NCI-H187 treated with DMSO at 0.1 percent for 48 hours (cell line): ENCODE measurements at places on chromosomes 6 and 20.

DNA sequence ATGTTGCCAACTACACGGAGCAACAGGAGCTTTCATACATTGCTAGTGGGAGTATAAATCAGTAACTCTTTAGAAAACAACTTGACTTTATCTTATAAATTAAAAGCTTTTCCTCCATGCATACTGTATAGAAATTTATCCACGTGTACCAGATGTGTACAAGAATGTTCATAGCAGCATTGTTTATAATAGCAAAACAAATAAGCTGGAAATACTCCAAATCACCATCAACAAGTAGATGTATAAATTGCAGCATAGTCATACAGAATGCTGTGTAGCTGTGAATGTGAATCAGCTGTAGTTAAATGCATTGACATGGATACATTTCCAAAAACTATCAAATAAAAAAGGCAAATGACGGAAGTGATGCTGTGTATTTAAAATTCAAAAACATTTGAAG, 6.0 kb downstream of the PSMF1 start:
- no peak for DNase-seq

GRCh38 chr6:105357165-105357564, 45.7 kb downstream of the PREP start:
- DNase-seq, result no peak

DNA sequence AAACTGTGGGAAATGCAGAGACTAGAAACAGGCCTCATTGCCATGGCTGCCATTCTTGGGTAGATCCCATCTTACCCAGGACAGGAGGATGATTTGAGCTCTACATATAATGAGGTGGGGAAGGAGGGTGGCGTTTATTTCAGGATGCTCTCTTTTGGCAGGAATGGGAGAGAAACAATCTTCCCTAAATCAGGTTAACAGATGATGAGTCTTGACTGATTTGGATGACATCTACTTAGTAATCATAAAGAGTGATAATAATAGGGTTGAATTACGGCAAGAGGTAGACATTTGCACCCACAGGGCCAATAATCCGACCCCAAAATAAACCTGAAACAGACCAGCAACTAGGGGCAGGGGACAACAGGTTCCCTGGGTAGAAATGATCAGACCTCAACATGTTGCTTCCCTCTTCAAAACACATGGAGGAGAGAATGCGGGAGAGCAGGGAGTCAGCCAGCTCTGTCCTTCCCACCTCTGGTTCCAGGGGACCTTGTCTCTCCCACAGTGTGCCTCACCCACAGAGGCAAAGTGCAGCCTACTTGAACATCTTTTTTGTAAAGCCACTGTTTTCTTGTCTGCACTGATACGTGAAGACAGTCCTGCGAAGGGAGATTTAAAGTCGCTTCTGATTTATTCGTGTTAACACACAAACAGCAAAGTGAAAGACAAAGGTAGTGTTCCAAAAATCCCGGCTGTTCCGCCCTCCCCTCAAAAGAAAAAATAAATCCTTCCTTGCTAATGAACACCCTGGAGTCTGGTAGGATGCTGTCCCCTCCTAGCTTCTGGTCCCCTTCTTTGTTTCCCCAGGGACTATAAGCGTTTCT, 3.9 kb downstream of the FOXQ1 start:
- no peak for DNase-seq

DNA sequence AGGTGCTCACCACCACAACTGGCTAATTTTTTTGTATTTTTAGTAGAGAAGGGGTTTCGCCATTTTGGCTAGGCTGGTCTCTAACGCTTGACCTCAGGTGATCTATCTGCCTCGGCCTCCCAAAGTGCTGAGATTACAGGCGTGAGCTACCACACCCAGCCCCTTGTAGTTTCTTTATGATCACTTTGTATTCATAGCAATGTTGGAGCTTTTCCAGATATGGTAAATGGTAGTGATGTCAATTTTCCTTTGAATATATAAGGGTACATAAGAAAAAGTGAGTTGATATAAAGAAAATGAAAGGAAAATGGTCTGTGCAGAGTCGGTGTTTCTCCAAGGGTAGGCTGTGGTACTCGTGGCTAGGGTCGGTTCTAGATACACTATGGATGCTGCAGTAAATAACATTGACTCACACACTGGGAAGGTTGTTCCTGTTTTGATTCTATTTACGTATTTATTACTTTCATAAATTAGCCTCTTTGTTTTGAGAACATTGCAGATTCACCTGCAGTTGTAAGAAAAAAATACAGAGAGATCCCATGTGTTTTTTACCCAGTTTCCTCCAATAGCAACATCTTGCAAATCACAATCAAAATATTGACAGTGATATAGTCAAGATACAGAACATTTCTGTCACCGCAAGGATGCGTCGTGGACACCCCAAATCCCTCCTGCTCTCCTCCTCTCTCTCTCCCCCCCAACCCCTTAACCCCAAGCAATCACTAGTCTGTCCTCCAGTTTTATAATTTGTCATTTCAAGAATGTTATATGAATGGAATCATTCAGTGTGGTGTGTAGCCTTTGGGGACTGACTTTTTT, 2.5 kb downstream of the ZNF831 start:
- no peak for DNase-seq

DNA sequence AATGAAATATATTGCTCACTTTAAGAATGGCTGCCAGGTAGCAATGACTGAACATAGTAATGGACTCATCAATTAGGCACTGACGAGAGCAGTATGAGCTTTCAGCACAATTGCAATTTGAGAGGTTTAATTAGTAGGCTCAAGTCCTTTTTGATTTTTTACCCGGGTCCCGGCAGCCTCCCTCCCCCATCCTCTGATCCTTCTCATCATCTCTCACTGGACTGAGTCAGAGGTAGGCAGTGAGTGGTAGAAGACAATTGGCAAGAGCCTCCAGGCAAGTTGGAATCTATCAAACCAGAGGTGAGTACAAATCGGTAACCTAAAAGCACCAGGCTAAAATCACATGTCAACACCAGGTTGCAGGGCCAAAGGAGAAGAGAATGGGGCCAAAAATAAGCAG, 107.9 kb downstream of the DCDC2 start:
- DNase-seq, result no peak

DNA sequence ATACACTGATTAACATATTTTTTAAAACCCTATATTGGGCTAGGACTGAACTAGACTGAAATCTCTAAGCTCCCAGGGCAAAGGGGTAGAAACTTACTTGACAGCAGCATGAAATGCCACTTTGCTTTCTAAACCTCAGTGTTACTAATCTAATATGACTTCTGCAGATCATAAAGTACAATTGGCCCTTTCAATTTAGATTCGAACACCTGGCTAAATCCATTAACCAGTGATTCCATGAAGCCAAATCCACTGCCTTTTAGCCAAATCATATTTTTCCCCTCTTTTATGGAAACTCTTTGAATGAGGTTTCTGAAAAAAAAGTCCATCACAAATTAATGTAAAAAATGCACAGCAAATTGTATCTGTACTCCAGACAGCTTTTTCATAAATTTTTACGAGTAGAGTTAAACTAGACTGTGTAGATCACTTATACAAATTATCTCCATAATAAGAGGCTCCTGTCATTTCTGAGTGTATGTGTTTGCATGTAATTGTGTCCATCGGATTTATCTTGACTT, 25.7 kb downstream of the EPHA7 start:
- no peak for DNase-seq

DNA sequence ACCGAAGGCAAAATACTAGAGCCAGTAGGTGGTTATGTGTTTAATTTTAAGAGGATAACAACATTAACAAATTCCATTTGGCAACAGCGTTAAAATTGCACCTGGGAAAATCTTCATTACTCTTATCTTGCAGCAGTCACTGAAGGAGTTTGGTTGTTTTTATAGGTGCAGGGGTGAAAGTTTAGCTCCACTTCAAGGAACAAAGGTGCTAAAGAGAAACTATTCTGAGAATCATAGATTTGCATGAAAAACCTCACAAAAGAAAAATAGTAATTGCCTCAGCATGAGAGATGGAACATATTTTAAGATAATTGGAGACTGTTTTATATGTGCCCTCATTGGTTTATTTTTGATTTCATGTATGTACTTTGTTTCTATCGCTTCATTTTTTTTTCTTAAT, 444.4 kb downstream of the UTRN start:
- DNase-seq, result no peak

DNA sequence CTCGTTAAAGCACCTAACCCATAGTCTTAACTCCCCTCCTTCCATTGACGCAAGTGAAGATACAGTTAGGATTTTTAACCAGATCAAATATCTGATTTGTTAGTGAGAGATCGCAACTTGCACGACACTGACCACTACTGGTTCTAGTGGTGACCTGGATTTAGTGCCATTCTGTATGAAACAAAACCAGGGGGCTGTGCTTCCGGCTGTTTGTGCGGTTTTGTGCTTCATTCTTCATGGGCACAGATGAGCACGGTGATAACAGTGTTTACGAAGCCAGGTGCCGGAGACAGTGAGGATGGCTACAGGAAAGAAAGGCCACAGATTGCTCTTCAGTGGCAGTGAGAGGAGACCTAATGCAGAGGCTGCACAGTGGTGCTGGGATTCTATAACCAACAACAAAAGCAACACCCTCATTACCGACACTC, 75.5 kb downstream of the NOL4L start:
- peak; percentile 60 for DNase-seq
